ENCODE measurements at places on chromosomes 3 and 15.

GRCh38 chr15:35206060-35206675 lies 121.1 kb upstream of the NANOGP8 start:
- DNase-seq: no peak

GRCh38 chr3:173977747-173978146 lies 580.2 kb downstream of the NLGN1 start:
- no peak for DNase-seq

- DNase-seq: no peak
These were observed 83.4 kb downstream of the NEK11 start for GRCh38 chr3:131110087-131110486.

GRCh38 chr3:2656806-2657777 lies 453.1 kb downstream of the IL5RA start:
- DNase-seq: no peak

DNA sequence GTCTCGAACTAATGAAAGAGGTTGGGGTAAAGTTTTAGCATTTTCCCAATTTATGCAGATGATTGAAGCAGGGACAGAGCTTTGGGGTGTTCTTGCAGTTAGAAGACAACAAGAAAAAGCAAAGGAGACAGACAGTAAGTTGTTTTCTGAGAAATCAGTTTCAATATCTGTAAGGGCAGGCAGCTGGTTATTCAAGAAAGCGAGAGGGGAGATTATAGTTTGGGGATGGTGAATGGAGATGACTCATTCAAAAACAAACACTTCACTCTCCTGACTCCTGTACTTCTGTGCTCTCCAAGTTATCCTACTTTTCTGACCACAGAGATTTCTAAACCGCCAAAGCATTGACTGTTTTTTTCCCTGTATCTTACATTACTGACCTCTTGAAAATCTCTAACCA lies 352.0 kb downstream of the GAP43 start:
- no peak for DNase-seq

DNA sequence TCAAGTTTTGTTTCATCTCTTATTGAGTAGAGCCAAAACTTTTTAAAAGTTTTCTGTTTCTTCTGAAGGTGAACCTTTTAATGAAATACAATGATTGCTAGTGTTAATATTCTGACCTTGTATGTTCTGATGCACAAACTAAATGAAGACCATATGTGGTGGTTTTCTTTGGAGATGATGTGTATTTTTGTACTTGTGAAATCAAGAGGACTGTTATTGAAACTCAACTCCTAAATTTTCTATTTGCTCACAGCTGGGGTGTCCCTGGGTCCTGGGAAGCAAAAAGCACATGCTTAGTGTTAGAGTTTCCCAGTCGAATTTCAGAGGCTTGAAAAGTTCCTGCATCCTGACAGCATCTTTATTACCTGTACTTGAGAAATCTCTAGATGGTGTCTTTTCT lies 1185.8 kb upstream of the ALCAM start:
- no peak for DNase-seq

- DNase-seq: no peak
These were observed 8.7 kb upstream of the PLA2G4F start for GRCh38 chr15:42165106-42165505.

GRCh38 chr3:193134856-193135255 lies 106.2 kb upstream of the PLAAT1 start:
- DNase-seq: no peak

DNA sequence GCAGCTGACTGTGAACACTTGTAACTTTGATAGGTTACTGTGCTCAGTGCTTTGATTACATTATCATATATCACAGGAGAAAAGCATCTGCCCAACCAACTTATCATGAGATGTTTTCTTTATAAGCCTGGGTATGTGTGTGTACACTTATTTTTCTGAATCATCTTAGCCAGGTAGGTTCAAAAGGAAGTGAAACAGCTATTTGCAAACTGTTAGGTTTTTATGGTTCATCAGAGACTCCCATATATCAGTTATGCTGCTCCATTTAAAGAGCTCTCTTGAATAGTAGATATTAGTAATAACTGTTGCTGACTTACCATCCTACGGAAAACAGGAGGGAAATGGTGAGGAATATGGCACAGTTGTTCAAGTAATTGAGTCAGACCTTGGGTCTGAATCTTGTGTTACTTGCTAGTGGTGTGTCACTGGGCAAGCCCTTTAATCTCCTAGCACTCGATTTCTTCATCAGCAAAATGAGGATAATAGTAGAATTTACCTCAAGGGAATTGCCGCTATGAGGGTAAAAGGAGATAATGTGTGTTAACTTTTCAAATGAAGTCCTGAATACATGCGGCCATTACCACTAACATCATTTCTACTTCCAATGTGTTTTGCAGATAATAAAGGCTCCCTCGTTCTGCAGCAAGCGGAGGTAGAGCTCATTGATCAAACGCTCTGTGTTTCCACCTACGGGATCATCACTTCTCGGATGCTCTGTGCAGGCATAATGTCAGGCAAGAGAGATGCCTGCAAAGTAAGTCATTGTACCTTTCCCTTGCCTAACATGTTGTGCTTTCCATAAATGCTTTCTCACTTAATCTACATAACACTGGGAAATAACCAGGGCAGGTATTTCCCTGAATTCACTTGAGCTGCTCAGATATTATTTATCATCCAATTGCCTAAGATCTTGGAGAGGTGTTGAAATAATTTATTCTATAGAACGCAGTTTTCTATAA lies 7.8 kb upstream of the C3orf52 start:
- no peak for DNase-seq

GRCh38 chr3:115913069-115913686 lies 289.9 kb downstream of the GAP43 start:
- no peak for DNase-seq

DNA sequence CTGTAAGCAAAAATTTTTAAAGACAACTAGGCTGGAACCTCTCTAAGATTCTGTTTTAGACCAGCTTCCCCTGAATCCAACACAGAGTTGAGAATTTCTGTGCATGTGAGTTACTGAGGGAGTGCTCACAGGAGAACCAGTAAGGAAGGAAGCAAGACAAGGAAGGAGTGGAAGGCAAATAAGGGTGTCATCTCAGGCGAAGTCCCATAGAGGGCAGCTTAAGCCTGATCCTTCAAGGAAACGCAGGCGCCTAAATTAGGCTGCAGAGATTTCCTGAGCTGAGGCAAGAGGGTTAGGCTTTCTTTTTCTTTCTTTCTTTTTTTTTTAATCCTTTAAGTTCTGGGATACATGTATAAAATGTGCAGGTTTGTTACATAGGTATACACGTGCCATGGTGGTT lies 36.2 kb upstream of the COL6A6 start:
- DNase-seq: no peak

GRCh38 chr3:188113756-188114155 lies 40.2 kb upstream of the LPP start:
- no peak for DNase-seq

GRCh38 chr15:92648190-92648875 lies 7.2 kb downstream of the FAM174B start:
- no peak for DNase-seq

DNA sequence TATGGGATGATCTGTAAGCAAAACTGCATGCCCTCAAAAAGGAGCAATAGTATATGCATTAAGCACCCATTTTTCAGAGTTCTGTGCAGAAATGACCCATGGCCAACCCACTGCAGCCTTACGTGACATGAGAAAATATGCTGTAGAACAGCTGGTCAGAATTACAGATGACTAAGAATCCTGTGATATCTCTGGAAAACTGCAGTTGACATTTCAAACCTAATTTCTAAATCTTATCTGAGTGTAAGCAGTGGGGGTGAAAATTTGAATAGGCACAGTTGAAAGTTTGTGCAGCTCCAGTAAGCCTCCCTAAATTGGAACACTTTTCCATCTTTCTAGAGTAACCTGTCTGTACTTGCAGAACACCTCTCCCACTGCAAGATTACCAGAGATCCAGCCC lies 28.7 kb upstream of the COL6A6 start:
- DNase-seq: no peak

- no peak for DNase-seq
These were observed 117.5 kb upstream of the PROK2 start for GRCh38 chr3:71902258-71903111.

GRCh38 chr15:21261396-21261964 lies 178.8 kb downstream of the POTEB3 start:
- no peak for DNase-seq

DNA sequence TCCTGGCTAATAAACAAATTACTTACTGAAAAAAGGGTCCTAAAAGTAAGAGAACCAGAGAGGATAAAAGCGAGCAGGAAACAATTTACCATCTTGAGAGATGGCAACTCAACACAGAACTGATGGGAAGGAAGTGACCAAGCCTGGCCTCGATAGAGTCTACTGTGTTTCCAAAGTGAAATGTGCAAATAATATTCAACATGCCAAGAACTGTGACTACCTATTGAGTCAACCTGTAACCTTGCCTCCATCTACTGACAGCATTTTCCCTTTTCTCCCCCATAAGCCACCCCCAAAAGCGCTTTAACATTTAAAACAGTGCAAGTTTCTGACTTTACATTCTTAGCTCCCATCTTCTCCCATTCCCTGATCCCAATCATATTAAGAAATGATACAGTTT lies 75.4 kb upstream of the PSMD6 start:
- no peak for DNase-seq

- DNase-seq: no peak
These were observed 128.7 kb upstream of the WNT5A start for GRCh38 chr3:55615694-55616295.

DNA sequence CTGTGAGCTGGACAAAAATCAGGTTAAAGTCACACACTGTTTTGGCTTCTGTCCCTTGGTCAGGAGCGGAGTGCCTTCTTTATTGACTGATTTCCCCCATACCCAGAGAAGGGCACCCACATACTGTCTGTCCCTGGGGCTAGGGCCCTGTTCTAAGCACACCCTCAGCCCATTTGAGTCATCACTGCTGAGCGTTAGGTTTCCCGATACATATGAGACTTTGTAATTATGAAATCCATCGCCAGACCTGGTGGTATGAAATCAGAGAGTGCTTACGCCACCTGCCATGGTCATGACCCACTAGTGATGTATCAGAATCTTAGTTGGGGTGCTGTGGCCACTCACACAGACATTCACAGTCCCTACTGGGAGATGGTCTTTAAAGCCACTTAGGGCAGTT lies 96.8 kb downstream of the CHDH start:
- no peak for DNase-seq

DNA sequence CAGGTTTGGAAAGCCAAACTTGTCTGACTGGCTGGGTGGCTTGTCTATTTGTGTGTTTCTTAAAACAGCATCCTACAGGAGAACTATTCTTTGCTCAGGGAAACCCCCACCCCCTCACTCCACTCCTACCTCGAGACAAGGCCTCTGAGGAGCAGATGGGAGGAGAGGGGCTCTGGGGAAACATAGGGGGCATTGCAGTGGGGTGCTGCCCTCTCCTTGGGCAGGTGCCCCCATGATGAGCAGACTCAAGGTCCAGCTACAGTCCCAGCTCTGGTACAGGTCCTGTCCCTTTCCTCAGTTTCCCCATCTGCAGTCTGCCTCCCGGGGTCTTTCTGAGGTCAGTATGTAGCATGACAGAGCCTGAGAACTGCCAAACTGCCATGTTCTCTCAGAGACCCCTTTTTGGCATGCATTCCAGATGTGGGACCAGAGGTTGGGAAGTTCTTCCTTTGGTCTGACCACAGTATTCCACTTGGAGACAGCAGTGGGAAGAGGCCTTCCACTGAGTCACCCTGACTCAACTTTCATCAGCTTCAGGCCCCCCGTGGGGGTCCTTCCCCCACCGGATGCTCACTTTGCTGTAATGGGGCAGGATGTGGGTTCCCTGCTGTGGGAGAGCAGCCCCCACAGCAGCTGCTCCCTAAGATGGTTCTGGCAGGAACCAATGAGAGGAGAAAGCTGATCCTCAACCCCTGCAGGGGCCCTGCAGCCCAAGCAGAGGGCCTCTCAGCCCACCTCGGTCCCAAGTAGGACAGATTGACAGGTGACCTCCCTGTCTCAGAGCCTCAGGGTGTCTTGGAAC lies 32.3 kb upstream of the CYP11A1 start:
- DNase-seq: peak; percentile 74

- no peak for DNase-seq
These were observed 43.7 kb downstream of the CHRD start for GRCh38 chr3:184423561-184423960.

DNA sequence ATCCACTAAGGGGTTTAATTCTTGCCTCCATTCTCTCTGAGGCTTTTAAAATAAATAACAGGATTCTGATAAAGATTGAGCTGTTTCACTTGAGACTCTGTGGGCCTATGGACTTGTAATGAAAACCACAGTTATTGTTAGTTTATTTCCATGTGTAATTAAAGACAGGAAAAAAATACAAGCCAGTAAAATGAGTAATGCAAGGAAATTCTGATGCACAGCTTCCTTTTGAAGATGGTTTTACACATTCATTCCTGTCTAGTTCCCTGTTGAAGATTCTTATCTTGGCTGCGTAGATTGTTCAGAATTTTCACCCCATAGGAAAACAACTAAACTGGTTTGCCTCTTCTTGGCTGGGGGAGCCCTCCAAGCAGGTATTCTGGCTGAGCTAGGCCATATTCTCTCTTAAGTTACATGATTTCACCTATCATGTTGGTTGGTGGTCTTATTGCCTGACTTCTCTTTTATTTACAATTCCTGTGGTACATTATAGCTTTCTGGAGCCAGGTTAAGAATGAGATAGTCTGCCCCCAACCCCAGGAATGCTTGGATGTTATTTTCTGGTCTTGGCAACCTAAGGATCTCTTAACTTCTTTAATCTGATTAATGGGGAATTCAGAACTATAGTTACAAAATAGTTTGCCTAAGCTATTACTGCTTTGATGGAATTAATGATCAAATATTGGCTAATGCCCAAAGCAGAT lies 67.6 kb downstream of the MITF start:
- no peak for DNase-seq

DNA sequence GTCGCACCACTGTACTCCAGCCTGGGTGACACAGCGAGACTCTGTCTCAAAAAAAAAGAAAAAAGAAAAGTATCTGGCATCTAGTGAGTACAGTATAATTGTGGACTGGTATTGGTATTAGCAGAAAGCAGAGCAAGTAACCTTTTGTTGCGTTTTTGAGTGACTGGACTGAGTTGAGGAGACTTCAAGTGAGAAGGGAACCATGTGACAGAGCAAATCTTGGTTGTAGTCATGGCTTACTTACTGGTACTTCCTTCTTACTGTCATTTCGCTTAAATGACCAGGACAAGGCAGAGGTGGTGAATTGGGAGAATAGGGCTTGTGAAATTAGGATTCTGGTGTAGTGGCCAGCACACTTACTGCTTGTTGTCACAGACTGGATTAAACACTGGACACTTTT lies 20.6 kb downstream of the RTF1 start:
- DNase-seq: no peak

- no peak for DNase-seq
These were observed 44.5 kb downstream of the BLM start for GRCh38 chr15:90761629-90762028.

GRCh38 chr15:32979710-32980109 lies 214.8 kb downstream of the FMN1 start:
- no peak for DNase-seq

DNA sequence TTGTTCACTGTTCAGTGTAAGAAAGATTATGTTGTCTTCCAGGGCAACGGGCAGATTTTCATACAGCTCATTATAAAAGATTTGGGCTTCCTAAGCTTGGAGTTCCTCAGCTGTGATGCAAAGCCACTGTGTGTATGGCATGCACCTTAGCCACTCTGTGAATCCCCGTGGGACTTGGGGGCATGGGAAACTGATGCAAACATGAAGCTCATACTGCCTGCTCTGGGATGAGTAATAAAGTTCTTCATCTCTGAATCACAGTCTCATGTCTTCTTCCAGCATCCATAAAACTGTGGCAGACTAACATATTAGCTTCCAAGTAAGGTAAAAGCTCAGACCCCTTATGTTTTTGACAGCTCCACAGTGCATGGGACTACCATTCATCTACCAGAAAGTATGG lies 154.3 kb upstream of the RORA start:
- DNase-seq: no peak
